CD8-positive, alpha-beta memory T cell (primary cell): ENCODE measurements at places on chromosomes 1 and 21.

DNA sequence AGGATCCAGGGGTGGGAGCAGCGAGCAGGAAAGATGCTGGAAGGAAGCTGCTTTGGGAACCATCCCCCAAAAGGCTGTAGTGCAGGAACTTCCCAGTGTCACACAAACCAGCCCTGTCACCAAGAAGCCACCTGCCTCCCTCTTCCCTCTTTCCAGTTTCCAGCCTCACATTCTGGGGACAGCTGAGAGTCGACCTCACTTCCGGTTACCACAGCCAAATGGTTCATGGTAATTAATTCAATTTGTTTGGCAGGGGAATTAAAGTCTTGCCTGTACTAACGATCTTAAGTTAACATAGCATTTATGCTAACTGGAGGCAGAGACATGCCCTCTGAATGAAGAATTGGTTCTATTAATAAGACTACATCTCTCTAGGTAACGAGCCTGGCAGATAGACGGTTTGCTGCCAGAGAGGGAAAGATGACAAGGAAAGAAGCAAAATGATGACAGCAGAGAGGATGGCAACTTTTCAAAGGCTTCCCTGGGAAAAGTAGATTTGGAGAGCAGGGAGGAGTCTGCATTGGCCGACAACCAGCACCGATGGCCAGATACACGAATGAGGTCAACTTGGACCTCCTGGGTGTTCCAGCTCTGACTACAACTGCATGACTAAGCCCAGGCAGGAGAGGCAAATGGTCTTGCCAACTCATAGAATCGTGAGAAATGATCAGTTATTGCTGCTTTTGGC is 64.1 kb downstream of the TMCO4 start:
- no peak for DNase-seq

DNA sequence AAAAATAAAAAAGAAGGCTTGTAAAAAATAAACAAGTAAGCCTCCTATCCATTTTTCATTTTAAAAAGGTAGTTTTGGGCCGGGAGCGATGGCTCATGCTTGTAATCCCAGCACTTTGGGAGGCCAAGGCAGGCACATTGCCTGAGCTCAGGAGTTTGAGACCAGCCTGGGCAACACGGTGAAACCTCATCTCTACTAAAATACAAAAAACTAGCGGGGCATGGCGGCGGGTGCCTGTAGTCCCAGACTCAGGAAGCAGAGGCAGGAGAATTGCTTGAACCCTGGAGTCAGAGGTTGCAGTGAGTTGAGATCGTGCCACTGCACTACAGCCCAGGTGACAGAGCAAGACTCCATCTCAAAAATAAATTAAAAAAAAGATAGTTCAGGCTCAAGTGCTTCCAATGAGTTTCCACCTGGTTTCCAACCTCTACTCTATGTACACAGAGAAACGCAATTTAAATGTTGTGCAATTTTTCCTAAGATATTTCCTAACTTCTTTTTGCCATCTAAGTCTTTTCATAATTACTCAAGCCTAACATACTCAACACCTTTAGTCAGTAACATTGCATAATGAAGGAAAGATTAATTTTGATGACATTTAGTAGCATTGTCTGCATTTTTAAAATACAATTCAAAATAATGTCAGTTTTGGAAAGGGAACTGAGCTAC is 106.3 kb downstream of the KCNT2 start:
- DNase-seq = no peak

- DNase-seq = no peak
Observed at GRCh38 chr1:37722181-37723071, 30.1 kb downstream of the CDCA8 start.

GRCh38 chr1:56515898-56516538 is 63.3 kb downstream of the PLPP3 start:
- no peak for DNase-seq

- no peak for DNase-seq
Observed at GRCh38 chr1:18309552-18310155, 171.1 kb upstream of the KLHDC7A start.

DNA sequence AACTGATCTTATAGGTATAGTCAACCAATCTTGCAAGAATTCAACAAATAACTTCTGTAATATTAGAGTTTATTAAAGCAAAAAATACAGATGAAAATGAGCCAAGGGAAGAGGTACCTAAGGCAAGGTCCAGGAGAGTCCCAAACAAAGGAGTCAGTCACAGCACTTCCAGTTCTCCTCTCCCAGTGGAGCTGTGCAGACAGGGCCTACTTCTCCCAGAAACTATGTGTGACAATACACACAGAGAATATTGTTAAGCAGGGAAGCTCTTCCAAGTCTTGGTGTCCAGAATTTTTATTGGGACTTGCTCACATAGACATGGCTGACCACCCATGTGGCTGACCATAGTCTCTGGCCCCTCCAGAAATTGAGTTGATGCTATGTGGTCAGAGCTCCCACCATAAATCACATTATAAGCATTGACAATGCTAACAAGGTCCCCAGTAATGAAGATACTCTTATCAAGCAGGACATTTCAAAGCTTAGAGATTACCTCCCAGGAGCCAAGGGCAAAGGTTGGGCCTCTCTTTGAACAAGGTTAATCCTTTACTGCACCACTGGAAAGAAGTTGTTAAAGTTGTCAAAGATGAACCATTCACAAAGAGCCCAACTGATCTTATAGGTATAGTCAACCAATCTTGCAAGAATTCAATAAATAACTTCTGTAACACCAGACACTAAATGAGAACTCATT is 3.5 kb upstream of the CD244 start:
- no peak for DNase-seq

DNA sequence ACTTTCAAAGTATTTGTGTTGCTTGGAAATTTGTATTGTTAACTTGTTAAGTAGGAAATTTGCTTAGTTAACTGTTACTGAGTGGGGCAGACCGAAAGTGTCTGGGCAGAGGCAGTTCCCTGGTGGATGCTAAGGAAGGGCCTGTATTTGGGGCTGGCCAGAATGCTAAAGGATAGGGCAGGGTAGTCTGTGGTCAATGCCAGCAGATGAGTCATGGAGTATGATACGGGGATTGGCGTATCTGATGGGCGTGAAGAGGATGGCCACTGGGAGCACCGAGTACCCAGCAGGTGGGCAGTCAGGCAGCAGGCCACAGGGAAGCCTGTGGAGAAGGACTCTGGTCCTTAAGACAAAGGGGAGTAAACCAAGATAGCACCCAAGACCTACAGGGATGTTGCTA is 46.6 kb upstream of the SCAF4 start:
- no peak for DNase-seq

DNA sequence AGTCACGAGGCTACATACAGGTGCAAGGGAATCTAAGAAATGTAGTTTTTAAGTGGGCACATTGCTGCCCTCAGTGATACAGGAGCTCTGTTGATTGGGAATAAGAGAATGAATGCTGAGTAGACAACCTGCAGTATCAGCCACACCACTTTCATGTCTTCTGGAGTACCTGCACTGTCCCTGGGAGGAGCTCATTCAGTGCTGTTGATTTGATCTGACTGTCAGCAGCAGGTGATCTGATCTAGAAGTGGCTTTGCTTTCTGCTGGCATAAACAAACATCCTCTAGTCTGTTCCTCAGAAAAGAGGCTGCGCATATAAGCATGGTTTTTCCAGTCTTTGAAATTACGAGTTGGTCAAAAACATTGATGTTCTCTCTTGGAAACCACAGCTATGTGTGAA is 35.5 kb upstream of the LRRC52 start:
- no peak for DNase-seq

DNA sequence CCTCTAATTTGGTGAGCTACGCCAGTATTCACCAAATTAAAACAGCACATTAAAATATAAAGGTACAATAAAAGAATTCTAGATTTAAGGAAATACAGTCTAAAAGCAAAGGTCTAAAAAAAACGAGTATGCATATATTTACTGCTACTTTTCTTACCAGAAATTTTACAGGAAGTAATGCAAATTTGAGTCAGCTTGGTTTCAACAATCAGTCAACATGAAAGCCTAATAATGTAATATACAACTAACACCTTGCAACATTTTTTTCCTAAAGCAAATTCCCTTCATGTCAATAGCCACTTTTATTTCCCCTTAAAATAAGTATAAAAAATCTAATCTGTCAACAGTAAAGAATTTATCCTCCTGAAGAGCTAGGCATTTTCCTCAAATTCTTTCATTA is 11.9 kb downstream of the PTP4A2 start:
- no peak for DNase-seq

DNA sequence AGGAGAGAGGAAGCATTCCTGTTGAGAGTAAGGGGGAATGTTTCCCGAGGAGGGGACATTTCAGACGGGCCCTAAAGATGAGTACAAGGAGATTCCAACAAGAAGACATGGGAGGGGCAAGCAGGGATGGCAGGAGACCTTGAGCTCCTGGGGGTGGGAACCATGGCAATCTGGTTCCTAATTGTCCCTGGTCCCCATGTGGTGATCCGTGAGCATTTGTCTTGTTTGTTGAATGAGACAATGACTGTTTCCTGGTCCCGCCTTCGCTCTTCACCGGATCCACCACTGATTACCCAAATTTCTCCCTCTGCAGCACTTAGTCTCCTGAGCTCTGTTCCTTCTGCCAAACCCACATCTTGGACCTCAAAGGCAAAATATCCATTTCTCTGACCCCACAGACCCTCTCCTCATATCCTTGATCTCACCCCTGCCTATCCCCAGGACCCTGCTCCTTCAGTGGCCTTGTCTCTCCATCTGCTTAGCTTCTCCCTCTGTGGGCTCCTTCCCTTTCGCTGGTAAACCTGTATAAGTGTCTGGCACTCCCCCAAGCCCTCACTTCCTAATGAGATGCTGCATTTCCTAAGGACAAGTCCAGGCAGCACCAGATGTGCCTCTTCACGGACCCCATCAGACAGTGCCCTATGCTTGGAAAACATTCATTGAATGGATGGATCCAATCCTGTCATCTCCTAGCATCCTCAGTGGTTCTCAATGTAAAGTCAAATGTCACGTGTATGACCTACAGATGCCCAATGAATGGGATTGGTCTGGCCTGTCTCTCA is 8.3 kb upstream of the CSF1 start:
- no peak for DNase-seq

DNA sequence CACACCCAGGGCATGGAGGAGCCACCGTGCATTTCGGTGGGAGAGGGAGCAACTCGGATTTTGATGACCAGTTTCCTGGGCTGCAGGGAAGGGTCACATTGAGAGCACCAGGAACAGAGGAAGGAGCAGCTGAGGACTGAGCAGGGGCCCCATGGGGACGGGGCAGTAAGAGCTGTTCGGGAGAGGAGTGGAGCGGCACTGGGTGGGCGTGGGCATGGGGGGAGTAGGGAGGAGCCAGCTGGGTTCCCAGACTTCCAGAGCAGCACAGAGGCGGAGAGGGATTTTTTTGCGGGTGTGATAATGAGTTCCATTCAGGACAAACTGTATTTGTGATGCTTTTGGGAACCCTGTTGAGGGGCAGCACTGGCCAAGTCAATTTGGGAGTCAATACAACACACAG is 17.4 kb upstream of the GPR153 start:
- DNase-seq = no peak

- DNase-seq = no peak
Observed at GRCh38 chr1:58465825-58466629, 80.5 kb downstream of the OMA1 start.

DNA sequence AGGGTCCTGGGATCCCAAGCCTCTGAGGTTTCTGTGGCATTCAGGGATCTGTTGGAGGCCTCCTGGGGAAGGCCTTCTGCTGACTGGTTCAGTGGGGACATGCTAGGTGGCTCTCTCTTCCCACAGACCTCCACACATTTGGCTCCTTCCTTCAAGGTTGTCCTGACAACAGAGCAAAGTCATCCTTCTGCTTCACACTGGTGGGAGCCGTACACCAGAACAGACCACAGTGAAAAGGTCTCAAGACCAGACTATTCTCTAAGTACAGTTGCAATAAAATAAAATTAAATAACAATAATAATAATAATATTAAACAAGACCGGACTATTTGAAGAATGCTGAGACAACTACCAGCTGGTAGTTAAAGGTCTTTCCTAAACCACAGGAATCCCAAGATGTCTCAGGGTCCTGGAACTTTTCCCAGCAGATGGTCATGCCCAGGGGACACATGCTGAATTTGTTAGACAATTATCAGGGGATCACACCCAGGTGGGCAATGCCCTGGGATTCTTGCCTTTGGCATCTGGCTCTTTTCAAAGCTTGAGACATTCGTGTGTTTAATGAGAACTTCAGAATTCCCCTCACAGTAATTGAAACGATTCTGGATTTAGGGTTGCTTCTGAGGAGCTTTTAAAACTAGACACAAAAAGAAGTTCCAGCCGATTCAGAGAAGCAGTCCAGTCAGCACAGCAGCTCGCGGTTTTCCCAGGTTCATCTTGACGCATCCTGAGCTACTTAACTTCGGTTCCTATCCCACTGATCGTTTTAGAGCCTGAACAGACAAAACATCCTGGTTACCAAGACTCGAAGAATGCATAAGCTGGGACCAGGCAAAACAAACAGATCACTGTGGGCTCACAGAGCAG is 22.9 kb downstream of the HTR1D start:
- no peak for DNase-seq

- no peak for DNase-seq
Observed at GRCh38 chr1:52102336-52103013, 39.4 kb upstream of the ZFYVE9 start.

DNA sequence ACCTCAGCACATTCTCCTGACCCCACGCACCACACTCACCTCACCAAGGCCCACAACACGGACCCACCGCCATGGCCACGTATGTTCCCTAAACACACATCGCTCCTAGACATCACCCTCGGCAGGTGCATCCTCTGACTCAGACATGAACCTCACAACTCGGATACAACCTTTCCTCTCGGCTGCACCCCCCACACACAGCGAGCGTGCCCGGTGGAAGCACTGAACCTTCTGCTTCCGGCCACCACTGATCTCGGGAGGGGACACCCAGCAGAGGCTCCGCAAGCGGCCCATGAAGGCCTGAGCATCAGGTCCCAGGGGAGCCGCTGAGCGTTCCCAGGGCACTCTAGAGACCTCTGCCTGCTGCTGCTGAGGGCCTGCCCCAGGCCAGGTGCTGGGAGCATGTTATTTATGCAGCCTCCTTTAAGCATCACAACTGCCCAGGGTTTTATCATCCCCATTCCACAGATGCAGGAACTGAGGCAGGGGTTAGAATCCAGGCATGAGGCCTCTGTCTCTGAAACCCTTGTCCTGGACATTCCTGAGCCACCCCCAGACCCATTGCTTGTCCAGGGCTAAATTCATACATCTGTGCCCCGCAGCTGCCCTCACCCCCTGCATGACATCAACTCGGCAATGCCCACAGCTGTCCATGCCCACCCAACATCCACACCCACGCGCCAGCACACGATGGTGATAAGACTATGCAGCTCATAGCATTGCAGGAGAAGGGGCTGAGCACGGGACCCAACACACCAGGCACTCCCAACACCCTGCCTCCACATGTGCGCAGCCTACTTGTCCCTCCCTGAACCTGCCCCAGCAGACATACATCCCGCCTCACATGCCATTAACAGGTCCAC is 27.0 kb downstream of the SDC3 start:
- no peak for DNase-seq

DNA sequence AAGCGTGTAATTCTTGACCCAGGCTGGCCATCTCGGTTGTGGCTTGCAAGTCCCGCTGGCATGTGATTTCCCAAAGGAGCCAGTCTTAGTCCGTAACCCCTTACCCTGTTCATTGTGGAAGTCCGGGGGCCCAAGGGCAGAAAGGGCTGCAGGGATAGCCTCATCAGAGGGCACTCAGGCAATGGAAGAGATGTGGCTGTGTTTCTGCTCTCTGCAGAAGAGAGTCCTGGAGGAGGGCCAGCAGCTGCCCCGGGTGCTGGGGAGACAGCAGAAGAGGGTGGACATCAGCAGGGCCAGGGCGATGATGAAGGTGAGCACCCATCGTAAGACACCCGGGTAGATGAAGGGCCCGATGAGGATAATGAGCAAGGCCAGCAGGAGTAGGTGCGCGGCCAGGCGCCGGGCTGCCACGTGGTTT is 830 bp downstream of the RNF186 start:
- DNase-seq = no peak

GRCh38 chr21:28247454-28248020 is 745.1 kb downstream of the LTN1 start:
- no peak for DNase-seq
